ENCODE measurements at places on chromosomes 2 and 18. TPM values are rescaled to one million over a fixed set of nuclear protein-coding genes. Genes with fewer than 3 reads are reported as not detected.

The CLEC4F gene
- not detected for total RNA-seq

The ATOH8 gene
- total RNA-seq = 16.4 TPM

GRCh38 chr2:20796374-20796791 is 26.5 kb downstream of the LDAH start:
- no peak for DNase-seq

The RASGRP3 gene
- total RNA-seq = 11.6 TPM
